ENCODE measurements at places on chromosomes 6 and 20.

GRCh38 chr6:99424761-99425646 is at the start of gene PNISR:
Gene PNISR (minus strand): TSS chr6:99425308. CDS start chr6:99414659, 10,649 bp downstream.
- DNase-seq: peak; percentile 72

DNA sequence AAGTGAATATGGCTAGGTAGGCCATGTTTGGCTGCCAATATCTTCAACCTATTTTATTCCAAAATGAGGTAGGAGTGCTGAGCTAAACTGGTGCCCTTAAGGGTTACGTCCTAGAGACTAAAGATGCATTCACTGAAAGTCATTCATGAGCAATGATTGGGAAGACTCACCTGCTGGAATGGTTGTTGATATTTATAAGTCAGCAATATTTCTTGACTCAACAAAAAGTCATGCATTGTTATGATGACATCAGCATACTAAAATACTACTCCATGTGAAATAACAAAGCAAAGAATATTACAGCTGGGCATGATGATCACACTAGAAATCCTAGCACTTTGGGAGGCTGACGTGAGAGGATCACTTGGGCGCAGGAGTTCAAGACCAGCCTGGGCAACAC is 17.6 kb upstream of the NUP153 start:
- DNase-seq: no peak

- no peak for DNase-seq
These were observed 245.3 kb downstream of the FARS2 start for GRCh38 chr6:5506597-5506996.

- no peak for DNase-seq
These were observed 115.2 kb upstream of the HMGCLL1 start for GRCh38 chr6:55694148-55694547.

- DNase-seq: no peak
These were observed 108.0 kb downstream of the PPP1R14C start for GRCh38 chr6:150250826-150251225.

DNA sequence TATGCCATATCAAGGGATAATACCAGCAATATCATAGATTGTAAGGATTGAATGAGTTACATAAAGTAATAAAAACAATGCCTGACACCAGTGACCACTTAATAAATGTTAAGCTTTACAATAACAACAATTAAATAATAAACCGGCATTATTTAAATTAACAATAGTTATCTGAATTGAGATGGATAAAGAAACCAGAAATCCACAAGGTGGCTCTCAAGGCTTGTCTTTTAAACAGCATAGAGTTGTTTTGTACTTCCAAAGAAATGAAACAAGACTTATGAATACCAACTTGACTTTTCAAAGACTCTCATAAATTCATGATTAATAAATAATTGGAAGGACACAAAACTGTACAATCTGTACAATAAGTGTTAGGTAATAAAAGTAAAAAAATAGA is 203.1 kb downstream of the ASCC3 start:
- no peak for DNase-seq

- DNase-seq: no peak
These were observed 38.6 kb upstream of the MARCKS start for GRCh38 chr6:113818578-113818977.

GRCh38 chr20:50042370-50043313 is 59.9 kb downstream of the SNAI1 start:
- no peak for DNase-seq

DNA sequence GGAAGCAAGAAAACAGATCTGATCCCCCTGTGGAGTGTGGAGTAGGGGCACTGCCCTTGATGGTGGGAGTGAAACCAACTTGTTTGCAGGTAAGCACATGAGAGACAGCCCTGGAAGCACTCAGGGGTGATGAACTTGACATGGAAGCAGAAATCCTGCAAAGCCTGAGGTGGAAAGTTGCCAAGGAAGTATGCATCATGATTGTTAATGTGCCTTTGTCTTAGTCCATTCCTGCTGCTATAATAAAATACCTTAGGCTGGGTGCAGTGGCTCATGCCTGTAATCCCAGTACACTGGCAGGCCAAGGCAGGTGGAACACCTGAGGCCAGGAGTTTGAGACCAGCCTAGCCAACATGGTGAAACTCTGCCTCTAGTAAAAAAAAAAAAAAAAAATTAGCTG is 40.2 kb upstream of the IFNGR1 start:
- no peak for DNase-seq

GRCh38 chr6:87257565-87257964 is 64.8 kb upstream of the SMIM8 start:
- DNase-seq: no peak

- no peak for DNase-seq
These were observed 97.7 kb downstream of the SYCP2 start for GRCh38 chr20:59835448-59836395.

- no peak for DNase-seq
These were observed 50.5 kb upstream of the PAK5 start for GRCh38 chr20:9889270-9889981.

- no peak for DNase-seq
These were observed 1.4 kb downstream of the PPP1R3D start for GRCh38 chr20:59938696-59939051.

DNA sequence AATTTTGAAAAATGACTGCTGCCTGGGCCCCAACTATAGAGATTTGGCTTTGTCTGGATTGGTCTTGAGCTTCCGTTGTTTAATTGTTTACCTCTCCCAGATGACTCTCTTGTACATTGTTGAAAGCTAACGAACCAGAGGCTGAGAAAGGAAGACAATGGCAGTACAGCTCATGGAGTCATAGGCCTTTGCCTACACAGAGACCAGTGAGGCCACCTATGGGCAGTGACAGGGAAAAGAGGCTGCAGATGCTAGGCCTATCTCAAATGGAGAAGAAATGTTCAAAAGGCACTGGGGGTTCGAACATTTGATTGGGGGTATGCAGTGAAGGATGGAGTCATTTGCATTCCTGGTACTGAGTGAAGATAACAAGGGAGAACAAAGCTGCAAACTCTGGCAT is 29.1 kb downstream of the OPN5 start:
- DNase-seq: no peak

GRCh38 chr20:49585585-49586245 is 17.8 kb upstream of the PTGIS start:
- no peak for DNase-seq

DNA sequence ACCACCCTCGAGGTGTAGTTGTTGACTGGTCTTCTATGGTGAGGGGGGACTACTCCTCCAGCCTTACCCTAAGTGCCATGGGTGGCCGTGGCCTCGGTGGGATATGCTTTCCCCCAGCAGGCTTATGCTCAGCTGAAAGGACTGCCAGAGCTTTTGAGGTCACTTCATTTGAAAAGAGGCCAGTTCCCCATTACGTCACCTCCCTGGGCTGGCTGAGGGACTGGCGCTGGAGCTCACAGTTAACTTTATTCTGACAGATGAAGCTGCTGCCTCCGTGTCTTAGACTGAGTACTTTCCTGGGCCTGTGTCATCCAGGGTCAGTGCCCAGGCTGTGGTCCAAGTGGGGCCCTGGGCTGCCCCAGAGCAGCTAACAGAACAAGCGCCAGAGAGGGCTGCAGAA is 42.8 kb upstream of the PCMTD2 start:
- no peak for DNase-seq

GRCh38 chr6:153044295-153044694 is 41.8 kb upstream of the MTRF1L start:
- no peak for DNase-seq

- DNase-seq: no peak
These were observed 355.0 kb upstream of the MAP3K7 start for GRCh38 chr6:90941885-90942284.

DNA sequence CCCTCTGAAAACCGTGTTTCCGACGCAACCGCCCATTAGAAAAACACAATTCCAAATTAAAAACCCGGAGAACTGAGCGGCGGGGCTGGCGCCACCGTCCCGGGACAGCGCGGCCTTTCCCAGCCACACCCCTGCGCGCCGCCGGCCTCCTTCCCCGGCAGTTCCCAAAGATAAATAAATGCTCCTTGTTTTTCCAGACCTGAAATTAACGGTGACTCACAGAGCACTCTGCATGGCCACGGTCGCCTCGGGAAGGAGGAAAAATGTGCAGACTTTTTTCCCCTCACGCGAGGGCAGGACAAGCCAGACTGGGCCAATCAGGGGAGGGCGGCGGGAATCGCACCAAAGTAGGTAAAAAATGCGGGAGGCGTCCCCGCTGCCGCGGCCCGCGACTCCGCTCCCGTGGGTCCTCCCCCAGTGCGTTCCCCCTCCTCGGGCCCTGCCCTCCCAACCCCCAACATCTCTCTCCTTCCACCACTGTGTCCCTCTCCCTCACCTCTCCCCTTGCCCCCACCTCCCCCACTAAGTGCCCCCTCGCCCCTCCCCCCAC is 828 bp upstream of the DSTN start:
- DNase-seq: no peak

GRCh38 chr6:167474725-167475124 is 149.8 kb downstream of the TTLL2 start:
- DNase-seq: no peak

DNA sequence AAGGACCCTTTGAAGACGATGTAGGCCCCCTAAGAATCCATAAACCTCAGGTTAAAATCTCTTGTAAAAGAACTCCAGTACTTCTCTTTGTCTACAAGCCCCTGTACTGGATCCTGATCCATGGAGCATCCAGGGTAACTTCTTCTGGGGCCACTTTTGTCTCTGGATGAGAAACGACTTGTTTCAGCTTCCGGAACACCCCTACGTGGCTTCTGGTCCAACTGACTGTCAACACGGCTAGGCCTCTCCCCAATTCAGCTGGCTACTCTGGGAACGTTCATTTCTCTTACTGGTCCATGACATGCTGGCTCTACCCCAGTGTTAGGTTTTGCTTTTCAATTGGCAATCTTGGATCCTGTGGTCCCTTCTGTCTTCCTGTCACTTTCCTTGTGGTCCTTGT is 198.0 kb downstream of the BACH2 start:
- DNase-seq: no peak

DNA sequence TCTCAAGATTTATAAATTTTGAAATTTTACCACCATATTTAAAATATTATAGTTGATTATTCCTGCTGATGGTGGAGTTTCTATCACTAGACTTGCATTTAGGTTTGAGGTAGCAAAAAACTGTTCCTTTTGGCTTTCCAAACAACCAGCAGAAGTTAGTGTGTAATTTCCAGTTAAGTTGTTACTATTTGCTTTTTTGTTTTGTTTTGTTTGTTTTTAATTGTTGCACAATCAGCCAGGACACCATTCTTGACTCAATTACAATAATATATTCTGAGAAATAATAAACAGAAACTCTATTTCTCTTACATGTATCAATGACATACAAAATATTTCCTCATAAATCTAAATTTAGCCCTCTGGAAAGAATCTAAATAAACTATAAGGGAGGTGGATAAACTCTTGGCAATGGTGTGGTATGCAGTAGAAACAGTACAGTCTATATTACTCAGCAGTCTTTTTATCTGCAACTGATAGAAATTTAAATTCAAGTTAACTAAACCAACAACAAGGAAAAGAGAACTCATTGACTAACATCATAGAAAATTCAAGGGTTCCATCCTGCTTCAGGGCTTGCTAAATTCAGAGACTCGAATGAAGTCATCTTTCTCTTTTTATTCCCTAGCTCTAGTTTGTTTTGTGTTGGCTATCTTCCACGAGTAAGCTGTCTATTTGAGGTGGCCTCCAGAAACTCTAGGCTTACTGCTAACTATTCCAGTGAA is 19.4 kb upstream of the COL19A1 start:
- DNase-seq: no peak

DNA sequence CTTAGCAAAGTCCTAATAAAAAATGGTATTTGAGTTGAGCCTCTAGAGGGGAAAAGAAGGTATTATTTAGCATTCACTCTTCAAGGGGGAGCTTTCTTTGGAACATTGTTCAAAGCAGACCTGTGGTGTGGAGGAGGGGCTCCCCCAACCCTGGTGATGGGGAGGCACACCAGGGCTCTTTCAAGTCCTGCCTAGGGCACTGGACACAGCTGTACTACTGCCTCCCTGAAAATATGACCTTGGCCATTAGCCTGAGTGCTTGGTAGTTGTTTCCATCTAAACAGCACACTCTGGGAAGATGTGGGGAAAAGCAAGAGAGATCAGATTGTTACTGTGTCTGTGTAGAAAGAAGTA is 215.1 kb upstream of the CNR1 start:
- DNase-seq: no peak

DNA sequence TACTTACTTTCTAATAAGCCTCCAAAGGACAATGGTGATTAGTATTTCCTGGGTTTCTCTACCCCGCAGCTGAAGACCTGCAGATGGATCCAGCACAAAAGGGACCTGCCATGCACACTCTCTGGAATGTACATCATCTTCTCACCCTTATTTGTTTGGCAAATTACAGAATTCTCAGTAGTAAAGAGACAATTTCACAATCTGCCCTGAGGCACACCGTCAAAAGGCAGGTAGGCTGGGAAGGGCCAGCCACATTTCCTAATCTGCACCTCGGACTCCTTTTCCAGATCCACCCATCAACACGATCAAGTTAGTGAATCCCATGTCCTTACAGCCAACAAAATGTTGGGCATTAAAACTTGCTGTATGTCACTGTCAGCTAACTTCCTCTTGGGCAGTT is 4.9 kb downstream of the OVOL2 start:
- no peak for DNase-seq

- DNase-seq: no peak
These were observed 63.3 kb downstream of the HDGFL1 start for GRCh38 chr6:22632581-22633145.

- no peak for DNase-seq
These were observed 50.3 kb downstream of the FOXA2 start for GRCh38 chr20:22533823-22534751.

GRCh38 chr20:3509064-3509463 is 38.2 kb downstream of the ATRN start:
- DNase-seq: no peak

DNA sequence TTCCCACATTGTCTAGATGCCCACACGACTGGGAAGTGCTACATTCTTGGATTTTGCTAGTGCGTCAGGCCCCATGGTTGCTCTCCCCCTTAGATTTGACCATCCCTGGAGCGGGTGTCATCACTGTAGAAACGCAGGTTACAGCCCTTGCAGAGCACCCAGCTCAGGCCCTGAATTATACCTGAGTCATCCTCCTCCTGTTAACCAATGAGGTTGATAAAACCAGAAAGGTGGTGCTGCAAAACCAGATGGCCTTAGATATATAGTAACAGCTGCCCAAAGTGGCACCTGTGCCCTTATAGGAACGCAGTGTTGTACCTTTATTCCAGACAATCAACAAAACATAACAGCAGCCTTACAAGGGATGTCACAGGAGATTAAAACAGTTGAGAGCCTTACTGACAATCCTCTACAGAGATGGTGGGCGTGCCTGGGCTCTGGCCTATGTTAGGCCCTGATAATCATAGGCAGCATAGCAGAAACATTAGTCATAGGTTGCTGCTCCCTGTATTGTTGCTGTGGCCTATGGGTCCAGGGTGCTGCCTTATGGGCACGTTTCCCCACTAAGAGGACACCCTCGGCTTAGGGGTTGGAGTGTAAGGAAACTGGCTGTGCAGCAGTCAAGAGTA is 33.6 kb upstream of the HSF2 start:
- no peak for DNase-seq
